Fibroblast of pulmonary artery (primary cell): ENCODE measurements at places on chromosomes 11 and 22.
A peak's percentile ranks its signal among the peaks of the same experiment; 100 is the strongest.

DNA sequence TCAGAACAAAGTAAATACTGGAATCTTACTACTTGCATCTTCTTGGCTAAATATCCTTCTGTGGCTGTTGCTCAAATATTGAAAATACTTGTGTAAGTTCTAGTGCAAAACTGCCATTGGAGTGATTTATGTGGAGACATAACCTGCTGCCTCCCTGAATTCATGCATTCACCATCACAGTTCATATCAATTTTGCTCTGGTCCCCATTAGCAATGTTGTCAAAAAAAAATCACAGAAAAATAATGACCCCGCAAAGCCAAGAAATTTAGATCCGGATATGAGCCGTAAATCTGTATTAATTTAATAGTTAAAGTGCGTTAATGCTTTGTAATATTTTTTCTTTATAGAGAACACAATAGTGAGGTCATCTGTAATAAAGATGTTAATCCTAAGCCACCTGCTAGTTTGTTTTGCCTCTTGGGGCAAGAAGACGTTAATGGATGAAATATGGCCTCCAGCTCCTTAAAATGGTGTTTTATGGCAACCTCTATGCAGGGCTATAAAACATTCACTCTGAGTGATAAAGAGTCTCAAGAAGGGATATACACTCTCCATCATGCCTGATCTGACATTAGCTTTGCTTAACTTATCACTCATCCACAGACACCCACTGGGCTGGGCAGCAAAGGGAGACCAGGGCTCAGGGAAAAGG, 255.9 kb downstream of the INSC start:
- no peak for DNase-seq

- peak; percentile 69 for DNase-seq
Measured at GRCh38 chr11:102293873-102294601, 23.2 kb upstream of the BIRC3 start.

DNA sequence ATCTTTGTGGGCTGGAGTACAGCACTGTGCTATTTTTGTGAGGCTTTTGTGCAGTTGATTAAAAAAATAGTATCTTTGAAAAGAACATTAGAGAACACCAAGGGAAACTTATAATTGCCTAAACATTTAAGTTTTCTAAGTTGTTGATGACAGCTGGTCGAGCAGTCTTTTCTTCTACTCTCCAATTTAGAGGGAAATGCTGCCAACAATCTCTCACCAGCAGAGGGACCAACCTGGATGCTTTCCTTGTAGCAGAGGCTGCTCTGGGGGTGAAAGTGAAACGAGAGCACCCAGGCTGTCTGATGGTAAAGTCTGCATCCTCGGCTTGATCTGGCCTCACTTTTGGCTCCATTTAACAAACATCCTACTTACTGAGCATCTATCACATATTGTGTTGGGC, 1286.5 kb upstream of the TENM4 start:
- DNase-seq = peak; percentile 29

DNA sequence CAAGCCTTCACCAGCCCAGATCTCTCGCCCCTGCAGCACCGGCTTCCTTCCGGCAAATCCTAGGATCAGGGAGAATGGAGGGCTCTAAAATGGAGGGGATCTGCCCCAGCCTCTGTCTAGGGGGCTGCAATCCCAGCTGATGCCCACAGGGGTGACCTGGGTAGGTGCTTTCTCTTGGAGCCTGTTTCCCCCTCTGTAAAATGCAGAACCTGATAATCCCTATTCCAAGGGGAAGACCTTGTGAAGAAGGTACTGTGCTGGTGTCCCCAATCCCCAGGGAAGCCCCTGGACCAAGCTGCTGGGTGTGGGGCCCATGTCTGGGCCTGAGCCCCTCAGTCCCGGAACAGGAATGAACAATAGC, 2.8 kb downstream of the EMID1 start:
- DNase-seq = no peak

DNA sequence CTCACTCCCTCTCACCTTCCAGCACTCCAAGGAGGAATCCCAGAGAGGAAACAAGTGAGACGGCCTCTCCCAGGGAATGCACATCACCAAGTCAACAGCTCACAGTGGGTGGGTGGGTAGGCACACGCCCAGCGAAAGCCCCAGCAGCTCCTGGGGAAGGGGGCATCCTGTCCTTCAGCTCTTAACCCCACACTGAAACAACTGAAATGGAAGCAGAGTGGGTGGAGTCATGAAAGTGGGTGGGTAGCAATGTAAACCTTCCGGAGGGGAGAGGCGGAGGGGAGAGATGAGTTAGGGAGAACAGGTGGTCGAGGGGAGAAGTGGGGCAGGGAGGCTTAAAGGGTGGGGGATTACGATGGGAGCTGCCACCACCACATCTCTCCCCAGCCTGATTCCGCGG, 5.4 kb downstream of the MCHR1 start:
- DNase-seq = no peak

DNA sequence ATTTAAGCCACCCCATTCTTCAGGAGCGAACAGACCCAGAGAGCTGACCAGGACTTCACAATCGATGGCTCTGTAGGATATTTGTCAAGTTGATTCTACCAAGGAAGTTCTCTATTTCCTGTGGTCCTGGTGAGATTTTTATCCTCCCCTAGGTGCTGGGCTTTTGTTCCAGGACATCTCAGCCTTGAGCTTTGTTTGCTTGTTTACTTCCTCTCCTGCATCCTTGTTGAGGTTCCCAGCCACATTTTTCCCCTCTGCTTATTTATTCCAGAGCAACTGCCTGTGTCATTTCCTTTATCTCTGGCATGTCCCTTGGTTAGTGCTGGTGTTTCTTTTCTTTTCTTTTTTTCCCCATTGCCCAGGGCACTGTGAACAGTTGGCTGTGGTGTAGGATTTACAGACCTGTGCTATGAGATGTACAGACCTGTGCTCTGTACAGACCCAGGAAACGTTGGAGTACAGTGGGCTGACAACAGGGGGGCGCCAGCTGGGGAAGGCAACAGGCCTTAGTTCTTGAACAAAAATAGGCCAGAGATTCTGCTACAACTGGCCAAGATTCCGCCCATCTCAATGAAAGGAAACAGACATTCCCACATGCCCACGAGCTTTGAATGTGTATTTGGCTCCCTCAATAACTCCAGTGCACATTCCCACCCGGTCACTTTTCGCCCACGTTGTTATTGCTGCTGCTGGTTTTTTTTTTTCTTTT, 235.9 kb upstream of the DDI1 start:
- DNase-seq = peak; percentile 86

GRCh38 chr11:64208796-64209562, 2.5 kb downstream of the FERMT3 start:
- no peak for DNase-seq

DNA sequence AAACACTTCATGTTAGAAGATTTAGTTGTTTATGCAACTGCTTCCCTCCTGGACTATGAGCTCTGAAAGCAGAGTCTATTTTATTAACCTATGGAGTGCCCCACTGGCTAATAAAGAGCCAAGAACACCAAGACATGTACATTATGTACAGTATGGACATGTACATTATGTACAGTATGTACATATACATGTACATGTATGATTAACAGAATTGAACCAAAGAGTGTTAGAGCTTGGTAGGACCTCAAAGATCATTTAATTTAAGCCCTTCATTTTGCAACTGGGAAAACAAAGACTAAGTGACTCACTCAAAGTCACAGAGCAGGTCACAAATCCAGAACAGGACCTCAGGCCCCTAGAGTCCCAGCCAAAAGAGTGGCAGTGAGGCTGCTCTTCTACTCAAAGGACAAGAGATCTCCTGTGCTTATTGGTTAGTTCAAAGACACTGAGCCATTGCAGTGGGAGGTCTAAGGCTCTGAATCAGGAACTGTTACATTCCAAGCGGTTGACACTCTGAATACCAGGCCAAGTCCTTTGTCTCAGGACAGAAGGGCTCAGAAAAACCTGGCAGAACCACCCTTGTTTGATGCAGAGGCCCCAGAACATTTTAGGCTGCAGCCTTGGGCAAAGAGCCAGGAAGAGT, 103.8 kb downstream of the FAM168A start:
- DNase-seq = peak; percentile 87

GRCh38 chr11:130126516-130126915, 33.1 kb upstream of the ST14 start:
- no peak for DNase-seq

DNA sequence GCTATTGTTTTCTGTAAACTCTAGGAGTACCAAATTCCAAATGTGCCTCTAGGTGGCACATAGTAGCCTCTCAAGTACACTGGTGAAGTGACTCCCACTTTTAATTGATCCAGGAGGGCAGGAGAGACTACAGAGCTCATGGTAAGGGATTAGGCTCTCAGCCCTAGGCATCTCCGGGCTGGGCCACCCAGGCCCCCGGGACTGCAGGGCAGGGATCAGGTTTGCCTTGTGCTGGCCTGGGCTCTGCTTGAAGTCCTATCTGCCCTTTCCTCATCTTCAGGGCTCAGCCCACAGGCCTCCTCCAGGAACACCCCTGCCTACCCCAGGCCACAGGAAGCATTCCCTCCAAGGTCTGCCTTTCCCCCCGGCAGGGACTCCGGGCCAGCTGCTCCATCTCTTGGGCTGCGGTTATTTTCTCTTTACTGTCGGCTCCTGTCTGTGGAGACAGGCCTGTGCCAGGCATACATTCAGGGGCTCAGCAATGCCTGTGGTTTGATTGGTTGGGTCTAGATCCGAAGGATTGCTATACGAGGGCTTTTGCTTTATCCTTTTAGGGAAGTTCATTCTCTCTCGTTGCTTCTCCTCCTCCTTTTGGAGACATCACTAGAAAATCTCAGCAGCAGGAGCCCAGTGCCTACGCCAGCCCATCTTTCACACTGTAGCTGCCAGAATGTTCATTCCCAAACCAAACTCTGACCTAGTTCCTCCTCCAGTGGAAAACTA, 32.8 kb downstream of the PARVA start:
- peak; percentile 60 for DNase-seq

GRCh38 chr11:102468616-102469195, 16.1 kb upstream of the TMEM123 start:
- DNase-seq = no peak

DNA sequence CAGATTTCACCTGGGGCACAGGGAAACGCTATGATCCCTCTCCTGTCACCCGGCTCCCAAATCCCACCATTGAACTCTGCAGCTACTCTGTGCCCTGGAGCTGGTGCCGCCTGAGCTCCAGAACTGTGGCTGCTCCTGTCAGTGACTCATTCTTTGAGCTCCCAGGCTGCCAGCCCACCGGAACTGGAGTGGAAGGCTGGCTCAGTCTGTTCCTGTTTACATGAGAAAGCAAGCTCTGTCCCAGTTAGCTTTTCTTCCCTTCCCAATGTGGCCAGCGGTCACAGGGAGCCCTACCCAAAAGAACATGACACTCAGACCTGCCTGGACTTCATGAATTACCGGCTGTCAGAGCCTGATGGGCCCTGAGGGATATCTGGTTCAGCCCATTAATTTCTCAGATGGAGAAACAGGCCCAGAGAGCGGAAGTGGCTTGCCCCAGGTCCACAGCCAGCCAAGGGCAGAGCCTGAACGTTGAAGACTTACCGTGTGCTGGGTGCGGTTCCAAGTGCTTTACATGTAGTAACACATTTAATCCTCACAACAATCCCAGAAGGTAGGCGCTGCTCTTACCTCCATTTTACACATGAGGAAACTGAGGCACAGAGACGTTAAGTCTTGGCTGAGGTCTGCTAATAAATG, 23.8 kb upstream of the IGSF22 start:
- DNase-seq = peak; percentile 71

- DNase-seq = no peak
Measured at GRCh38 chr11:121557348-121557747, 104.6 kb upstream of the SORL1-AS1 start.

- DNase-seq = peak; percentile 2
Measured at GRCh38 chr11:96736601-96737000, 346.8 kb downstream of the JRKL start.

DNA sequence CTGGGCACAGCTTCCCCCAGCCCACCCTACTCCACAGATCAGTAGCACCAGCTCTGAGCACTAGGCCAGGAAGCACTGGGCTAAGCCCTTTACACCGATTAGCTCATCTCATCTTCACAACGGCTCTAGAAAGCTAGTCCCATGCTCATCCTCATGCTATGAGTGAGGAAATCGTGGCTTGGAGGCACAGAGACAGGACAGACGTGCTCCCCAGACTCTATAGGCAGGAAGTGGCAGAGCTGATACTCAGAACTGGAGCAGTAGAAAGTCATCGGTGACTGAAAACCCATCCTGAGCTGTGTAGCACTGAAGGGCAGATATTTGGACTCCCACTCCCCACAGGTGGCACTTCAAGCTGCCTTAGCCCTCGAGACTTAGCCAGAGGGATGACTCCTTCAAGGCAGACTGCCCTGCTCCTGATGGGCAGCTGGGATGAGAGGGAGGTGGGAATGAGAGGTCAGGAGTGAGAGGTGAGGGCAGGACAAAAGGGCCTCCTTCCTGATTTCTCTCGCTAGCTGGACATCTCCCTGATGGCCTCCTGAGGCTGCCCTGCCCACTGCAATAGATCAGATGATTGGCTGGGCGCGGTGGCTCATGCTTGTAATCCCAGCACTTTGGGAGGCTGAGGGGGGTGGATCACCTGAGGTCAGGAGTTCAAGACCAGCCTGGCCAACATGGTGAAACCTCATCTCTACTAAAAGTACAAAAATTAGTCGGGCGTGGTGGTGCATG, 9.7 kb downstream of the CD5 start:
- DNase-seq = no peak

DNA sequence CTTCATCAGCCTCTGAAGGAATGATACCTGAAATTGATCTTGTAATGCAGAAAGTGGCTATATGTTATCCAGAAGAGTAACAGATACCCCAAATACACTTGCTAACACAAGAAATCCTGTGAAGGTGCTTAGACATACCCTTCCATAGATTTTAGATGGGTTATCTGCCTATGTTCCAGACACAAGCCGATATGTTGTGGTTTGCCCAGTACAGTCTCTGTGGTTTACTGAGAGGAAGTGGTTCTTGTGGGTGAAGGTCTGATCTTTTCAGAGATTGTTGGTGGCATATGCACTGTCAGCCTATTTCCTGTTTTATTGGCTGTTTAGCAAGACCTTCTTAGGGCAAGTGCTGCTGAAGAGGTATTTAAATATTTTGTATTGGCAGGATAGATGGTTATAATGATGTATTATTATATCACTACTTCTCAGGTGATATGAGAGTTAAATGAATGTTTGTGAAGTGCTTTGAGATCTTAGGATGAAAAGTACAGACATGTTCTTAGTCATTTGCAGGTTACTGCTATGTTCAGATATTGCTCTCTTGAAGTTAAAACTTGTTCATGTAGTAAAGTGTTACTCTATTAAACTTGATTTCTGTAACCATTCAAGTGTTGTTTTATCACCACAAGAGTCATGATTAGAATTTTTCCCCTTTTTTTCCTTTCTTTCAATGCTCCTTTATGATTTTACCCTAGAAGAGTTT, 8.2 kb downstream of the ARHGEF12 start:
- no peak for DNase-seq

GRCh38 chr22:39343259-39344045, 6.3 kb upstream of the SYNGR1 start:
- peak; percentile 70 for DNase-seq

- DNase-seq = peak; percentile 60
Measured at GRCh38 chr11:36376009-36376887, 80.2 kb downstream of the PRR5L start.

- no peak for DNase-seq
Measured at GRCh38 chr11:131246663-131247062, 123.8 kb upstream of the NTM start.

- DNase-seq = peak; percentile 25
Measured at GRCh38 chr22:40426594-40427333, 56.4 kb downstream of the SGSM3 start.
